Naive thymus-derived CD8-positive, alpha-beta T cell (primary cell): ENCODE measurements at places on chromosomes 2 and 18. TPM values are rescaled to one million over a fixed set of nuclear protein-coding genes. Genes with fewer than 3 reads are reported as not detected.

C2orf81 gene
- 5.3 TPM for polyA plus RNA-seq

DNA sequence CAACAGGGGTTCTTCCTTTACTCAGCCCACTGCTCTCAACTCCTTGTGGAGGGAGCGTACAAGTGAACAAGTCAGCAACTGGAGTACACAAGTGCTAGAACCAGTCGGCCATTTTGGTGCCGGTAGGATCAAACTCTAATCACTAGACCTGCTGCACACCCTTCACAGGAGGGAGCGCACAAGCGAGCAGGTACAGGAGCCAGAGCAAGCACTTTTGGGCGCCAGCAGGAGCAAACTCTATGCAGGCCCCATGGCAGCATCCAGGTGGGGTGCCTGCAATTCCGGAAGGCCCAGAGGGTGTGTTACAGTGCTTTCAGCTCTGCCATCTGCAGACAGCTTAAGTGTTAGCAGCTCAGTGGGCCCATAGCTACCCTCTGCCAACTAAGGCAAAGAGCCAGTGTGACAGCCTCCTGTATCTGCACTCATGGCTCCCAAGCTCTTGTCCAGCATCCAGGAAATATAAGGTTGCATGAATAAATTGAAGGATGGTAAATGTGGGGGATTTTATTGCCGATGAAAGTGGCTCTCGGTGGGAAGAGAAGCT, 426.1 kb downstream of the DCC start:
- no peak for DNase-seq

GRCh38 chr2:57570961-57571360, 475.6 kb upstream of the VRK2 start:
- DNase-seq: no peak

- no peak for DNase-seq
These were observed 5.5 kb downstream of the SALL3 start for GRCh38 chr18:78984941-78985784.

GRCh38 chr18:66655407-66655806, 51.5 kb upstream of the CDH19 start:
- no peak for DNase-seq

GAREM1 gene
- not detected for polyA plus RNA-seq

DNA sequence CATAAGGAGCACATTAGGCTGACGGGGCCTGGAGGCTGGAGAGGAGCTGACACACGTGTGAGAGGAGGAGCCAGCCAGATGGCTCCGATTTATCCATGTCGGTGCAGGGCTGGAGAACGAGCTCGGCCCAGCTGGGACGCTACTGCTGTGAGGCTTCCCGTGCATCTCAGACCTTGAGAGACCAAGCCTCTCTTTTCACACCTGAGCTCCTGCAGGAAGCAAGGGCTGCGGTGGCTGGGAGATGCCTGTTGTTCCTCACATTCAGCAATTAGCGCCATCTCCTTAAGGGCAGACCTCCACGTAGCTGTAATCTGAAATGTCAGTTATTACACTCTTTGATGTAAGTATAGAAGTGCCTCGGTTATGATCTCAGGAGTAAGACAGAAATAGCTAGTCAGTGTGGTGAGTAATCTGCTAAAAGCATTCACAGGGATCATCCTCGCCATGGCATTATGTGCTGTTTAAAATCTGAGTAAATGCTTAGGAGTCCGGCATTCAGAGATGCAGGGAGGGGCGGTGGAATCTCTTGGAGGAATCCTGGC, 107.9 kb downstream of the PRKCE start:
- no peak for DNase-seq

DNA sequence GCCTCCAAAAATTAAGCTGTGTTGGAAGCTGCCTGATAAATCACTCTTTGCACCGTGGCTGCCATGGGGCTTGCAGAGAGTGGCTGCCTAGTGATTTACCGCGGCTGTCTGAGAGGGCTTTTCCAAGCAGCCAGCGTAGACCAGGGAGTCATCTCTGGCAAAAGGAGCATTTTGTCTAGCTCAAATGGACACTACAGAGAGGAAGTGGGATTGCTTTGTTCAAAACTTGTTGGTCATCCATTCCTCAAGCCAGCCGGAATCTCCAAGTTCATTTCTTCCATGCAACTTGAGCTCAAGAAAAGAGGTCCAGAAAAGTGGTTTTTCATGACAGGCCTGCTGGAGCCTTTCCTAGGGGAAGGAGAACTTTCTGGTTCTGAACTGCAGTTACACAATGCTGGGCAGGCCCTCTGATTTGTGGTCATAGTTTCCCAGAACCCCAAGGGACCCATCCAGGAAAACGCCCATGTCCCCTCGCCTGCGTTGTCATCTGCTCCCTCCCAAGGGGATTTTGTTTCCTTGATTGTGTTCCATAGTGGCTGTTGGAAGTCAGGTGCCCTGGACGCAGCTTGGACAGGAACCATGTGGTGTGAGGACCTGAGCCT, 108.1 kb downstream of the TRIB2 start:
- no peak for DNase-seq

DNA sequence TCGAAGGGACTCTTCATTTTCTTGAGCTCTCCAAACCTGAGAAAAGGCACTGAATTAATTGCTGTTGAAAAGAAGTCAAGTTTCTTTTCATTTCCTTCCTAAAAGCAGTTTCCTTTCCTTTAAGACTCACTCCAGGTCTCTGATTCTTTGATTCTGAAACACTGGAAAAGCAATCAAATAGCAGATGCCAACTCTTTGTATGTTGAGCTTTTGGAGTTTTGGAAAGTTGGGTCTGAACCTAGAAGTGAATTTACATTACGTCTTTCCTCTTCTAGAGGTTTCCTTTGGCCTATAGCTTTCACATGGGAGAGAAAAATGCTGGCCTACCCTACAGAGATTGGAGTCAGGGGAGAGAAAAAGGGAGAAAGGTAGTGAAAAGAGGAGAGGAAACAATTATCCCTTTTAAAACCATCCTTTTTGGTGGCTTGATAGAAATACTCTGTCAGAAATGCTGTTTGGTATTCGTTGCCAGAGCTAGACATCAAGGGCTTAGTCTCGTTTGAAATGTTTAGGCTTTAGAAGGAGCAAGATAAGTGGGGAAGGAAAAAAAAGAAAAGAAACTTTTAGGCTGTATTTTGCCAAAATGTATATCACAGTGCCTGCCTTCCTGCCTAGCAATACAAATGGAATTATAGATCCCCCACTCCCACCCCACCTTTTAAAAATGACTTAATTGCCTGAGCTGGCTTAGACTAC, 187.7 kb downstream of the PRPF40A start:
- no peak for DNase-seq

DNA sequence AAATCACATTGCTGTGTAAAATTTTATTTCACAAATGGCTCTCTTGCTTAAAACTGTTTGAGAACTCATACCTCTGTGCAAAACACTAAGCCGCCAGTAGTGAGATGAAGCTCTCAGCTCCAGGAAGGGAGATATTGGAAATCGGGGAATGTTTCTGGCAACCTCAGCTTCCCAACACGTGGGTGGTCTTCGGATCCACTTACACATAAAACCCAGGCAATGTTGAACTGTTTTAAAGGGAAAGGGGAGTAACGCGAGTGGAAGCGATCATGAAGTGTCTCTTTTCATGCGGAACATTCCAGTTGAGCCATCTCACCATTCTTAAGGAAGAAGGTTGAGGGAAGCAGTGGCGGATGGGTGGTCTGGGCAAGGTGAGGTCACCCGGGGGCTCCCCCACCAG, 136.8 kb downstream of the ASB1 start:
- no peak for DNase-seq

DNA sequence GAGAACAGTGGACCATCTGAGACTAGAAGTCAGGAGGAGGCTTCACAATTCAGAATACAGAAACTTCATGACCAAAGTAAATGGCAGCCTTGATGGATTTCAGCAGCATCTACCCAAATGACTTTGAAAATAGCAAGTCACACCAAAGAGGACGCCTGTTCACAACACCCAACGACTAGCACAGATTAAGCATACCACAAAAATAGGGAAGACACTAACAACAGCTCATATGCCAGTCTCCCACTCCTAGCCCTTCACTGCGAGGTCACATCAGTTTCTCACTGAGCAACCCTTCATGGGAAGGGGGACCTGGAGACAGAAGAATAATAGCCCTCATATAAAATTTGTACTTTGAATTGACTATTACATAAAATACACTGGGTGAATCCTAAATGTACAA, 228.4 kb upstream of the SLC39A10 start:
- DNase-seq: no peak

DNA sequence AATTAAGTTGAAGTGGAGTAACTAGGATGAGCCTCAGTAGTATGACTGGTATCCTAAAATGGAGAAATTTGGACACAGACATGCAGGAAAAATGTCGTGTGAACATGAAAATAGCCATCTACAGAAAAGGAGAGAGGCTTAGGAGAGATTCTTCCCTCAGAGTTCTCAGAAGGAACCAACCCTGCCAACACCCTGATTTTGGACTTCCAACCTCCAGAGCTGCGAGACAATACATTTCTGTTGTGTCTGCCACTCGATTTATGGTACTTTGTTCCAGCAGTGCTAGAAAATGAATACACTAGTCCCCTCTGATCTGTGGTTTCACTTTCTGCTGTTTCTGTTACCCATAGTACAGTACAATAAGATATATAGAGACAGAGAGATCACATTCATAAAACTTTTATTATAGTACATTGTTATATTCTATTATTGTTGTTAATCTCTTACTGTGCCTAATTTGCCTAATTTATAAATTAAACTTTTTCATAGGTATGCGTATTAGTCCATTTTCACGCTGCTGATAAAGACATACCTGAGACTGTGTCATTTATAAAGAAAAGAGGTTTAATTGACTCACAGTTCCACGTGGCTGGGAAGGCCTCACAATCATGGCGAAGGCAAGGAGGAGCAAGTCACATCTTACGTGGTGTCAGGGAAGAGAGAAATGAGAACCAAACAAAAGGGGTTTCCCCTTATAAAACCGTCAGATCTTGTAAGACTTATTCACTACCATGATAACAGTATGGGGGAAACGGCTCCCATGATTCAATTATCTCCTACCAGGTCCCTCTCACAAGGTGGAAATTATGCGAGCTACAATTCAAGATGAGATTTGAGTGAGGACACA, 41.3 kb downstream of the PLEKHA3 start:
- no peak for DNase-seq

DNA sequence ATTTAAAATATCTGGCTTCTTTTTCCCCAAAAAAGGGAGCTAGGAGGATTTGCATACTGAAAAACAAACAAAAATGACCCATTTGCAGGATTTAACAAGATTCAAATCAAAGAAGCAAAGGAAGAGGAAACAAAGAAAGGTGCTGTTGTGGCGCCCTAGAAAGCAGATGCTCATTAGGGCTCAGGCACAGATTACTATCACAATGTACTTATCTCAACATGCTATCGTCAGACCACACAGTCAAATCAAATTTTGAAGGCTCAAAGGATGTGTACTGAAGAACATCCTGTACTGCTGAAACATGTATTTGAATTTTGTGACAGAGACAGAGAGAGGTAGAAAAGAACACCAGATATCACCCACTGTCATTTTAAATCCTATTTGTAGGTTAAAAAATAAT, 10.9 kb downstream of the RBMS1 start:
- DNase-seq: no peak

DNA sequence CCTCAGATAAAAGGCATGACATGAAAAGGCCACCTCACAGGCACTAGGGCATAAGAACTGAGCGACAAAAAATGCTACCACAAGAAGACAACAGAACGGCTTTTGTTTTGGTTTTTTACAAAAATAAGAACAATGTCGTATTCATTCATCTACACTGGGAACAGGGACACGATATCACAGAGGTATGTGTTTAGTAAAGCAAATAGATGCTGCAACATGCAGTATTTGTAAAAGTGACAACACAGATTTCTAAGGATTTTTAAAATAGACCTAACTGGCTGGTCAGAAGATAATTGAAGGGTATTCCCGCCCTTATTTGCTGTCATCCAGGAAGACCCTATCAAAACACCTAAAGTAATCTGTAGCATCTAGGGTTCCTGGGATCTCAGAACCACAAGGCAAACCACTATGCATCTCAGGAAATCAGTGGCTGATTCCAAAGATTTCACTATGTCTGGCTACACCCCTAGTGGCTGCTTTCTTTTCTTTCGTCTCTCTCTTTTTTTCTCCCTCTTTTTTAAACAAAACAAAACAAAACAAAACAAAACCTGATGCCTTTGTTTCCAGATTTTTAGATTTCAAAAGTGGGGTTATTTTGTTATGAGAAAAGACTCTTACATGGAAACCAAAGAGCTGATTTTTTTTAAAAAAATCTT, 97.2 kb downstream of the BCL11A start:
- DNase-seq: no peak

RBBP8 gene
- polyA plus RNA-seq: 0.81 TPM

DNA sequence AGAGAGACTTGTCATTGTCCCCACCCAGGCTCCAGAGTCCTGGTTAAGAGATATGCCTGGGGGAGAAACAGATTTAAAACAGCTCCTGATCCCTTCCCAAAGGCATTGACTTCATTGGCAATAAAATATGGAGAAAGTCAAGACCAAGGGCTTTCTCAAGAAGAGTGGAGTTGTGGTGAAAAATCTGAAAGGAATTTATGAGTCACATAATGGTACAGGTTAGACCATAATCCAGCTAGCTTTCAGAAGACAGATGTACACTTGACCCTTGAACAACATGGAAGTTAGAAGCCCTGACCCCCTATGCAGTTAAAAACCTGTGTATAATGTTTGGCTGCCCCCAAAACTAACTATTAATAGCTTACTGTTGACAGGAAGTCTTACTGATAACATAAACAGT, 599.1 kb upstream of the SOX11 start:
- DNase-seq: no peak

DNA sequence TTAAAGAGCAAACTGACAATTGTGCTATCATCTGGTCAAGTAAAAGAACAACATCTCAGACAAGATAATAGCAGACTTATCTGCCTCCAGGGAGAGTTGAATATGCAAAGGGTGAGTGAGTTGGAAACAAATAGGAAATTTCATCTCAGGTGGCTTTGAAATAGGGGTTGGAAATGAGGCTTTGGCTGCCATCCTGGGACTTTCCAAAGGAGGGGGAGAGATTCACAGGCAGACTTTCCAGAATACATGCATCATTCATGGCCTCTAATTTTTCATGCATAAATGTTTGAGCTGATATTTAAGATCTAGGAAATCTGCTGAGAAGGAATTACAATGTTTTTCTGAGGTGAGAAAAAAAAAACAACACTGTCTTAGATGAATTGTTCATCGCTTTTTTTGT, 300.5 kb downstream of the ALK start:
- no peak for DNase-seq

DNA sequence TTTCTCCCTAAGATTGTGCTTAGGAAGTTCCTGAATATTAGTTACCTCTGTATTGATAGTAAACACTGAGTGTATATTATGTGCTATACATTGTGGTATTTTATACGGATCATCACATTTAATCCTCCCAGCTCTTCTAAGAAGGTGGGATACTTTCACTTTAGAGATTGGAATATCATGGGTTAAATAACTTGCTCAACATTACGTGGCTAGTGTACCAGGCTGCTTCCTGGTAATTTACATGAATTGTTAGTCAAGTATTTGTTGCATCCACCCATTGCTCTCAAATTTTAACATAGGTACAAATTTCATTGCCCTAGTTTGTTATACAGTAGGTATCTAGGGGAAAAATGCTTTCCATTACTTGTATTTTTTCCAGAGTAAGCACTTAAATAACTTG, 21.4 kb downstream of the FAM98A start:
- no peak for DNase-seq
